SJCRH30 (cell line): ENCODE measurements at places on chromosomes 11 and 22. TPM values are rescaled to one million over a fixed set of nuclear protein-coding genes. Genes with fewer than 3 reads are reported as not detected.

The USP2 gene
- 2.1 and 2.4 TPM in 2 replicates for total RNA-seq

The NLRX1 gene
- total RNA-seq = 0.24 and 0.25 TPM in 2 replicates

The SCN2B gene
- not detected in 2 replicates for total RNA-seq

The BRSK2 gene
- total RNA-seq = not detected in 2 replicates

The SMIM35 gene
- not detected in 2 replicates for total RNA-seq

The OR8G1 gene
- total RNA-seq = not detected in 2 replicates

The CCDC87 gene
- total RNA-seq = 0.23 and 0.43 TPM in 2 replicates

The FERMT3 gene
- 4.9 and 8.6 TPM in 2 replicates for total RNA-seq

The FXYD2 gene
- total RNA-seq = 0.14 and 0.15 TPM in 2 replicates

The C11orf91 gene
- 0.15 TPM in 1 of 2 replicates, not detected in the other for total RNA-seq

The C11orf16 gene
- total RNA-seq = not detected in 2 replicates

DNA sequence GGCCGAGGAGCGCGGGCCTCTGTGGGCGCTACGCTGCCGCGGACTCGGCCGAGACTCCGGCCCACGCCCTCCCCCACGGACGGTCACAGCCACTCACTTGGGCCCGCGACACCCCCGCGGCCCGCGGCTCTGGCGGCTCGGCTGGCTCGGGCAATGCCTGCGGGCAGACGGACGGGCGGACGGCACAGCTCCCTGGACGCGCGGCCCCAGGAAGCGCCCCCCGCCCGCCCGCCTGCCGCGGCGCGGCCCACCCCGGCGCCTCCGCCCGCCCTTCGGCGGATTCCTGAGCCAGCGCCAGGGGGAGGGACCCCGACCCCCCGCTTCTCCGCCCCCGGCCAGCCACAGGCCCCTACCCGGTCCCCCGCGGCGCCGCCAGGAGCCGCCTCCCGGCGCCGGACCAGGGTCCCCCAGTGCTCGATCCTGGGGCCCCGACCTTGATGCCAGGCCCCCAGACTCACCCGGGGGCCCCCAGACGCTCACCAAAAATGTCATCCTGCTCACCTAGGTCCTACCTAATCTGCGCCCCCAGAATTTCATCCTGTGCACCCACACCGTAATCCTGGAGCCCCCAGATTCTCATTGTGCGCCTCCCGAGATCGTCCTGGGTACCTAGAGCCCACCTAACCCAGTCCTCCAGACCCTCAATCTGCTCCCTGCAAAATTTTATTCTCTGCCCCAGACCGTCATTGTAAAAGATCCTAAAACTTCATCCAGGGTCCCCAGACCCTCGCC lies at the start of gene EFEMP2:
TSS of gene EFEMP2 (minus strand) at position 215 of the 732 bp plus-strand sequence. CDS start 446 bp downstream, outside the sequence.
- peak; percentile 42 for DNase-seq
- peaks cover 2% of the 10 kb centered on the region for H3K36me3 ChIP-seq
- no peaks in the 10 kb centered on the region for H3K27me3 ChIP-seq
- H3K27ac ChIP-seq = peak within 1 kb of the TSS; percentile 19; the same call in 1 of the 2 replicates

GRCh38 chr11:93857413-93858120 lies 7.1 kb upstream of the VSTM5 start:
- H3K36me3 ChIP-seq = no peaks in the 10 kb centered on the region
- no peak for DNase-seq
- H3K27me3 ChIP-seq = no peaks in the 10 kb centered on the region

GRCh38 chr22:46824344-46824909 lies 62.0 kb downstream of the TBC1D22A start:
- no peaks in the 10 kb centered on the region for H3K4me1 ChIP-seq
- no peaks in the 10 kb centered on the region for H3K27me3 ChIP-seq
- DNase-seq = no peak
- no peak overlapping the region for H3K4me3 ChIP-seq

GRCh38 chr22:21790359-21790758 lies 54.8 kb upstream of the YPEL1 start:
- DNase-seq = no peak
- H3K27me3 ChIP-seq = no peaks in the 10 kb centered on the region
- H3K36me3 ChIP-seq = peaks cover 42% of the 10 kb centered on the region
- H3K27ac ChIP-seq = no peak overlapping the region

GRCh38 chr22:48574776-48575617 lies 1252.7 kb downstream of the BRD1 start:
- no peak overlapping the region for H3K4me3 ChIP-seq
- peaks cover 15% of the 10 kb centered on the region; the same call in 1 of the 2 replicates for H3K4me1 ChIP-seq
- peaks cover 21% of the 10 kb centered on the region for H3K27me3 ChIP-seq
- no peak overlapping the region for H3K27ac ChIP-seq
- no peaks in the 10 kb centered on the region for H3K36me3 ChIP-seq

DNA sequence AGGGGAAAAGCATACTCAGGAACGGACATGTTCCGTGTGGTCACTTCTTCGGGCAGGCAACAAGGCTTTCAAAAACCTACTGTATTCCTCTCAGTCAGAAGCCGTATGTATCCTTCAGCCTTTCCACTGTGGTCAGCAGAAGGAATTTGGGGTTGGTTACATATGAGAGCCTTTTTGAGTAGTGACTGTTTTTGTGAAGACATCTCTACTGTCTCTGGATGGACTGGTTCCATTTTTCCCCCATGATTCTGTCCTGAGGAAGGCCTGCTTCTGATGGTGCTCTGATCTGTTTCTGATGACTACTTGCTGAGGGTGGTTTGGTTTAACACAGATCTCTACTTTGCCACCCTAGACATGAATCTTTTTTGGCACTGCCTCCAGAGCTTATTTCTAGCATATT lies 63.7 kb upstream of the HORMAD2 start:
- H3K4me1 ChIP-seq = no peaks in the 10 kb centered on the region
- H3K27me3 ChIP-seq = no peaks in the 10 kb centered on the region
- DNase-seq = no peak
- no peak overlapping the region for H3K4me3 ChIP-seq
- H3K36me3 ChIP-seq = peaks cover 23% of the 10 kb centered on the region

DNA sequence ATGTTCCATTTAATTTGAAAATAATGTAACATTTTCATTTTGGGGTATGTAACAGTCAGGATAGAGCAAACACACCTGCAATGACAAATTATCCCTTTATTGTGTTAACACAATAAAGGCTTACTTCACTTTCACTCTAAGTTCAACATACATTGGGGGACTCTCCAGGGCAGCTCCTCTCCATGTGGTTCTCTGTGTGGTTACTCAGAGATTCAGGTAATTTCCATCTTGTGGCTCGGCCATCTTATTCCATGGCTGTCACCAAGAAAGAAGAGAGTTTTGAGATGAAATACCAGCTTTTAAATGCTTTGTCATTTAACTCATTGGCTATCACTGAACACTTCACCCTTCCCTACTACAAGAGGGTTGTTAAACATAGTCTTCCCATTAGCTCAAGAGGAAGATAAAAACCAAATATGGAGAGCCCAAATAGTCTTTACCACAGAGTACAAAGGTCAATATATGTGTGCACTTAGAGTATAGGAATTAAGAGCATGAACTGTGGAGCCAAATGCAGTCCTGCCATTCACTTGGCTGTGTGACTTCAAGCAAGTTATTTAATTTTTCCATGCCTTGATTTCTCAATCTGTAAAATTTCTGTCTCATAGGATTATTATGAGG lies 10.6 kb upstream of the TPH1 start:
- DNase-seq = no peak
- no peak overlapping the region for H3K4me3 ChIP-seq
- H3K27me3 ChIP-seq = no peaks in the 10 kb centered on the region
- no peaks in the 10 kb centered on the region for H3K36me3 ChIP-seq
- no peaks in the 10 kb centered on the region for H3K4me1 ChIP-seq

DNA sequence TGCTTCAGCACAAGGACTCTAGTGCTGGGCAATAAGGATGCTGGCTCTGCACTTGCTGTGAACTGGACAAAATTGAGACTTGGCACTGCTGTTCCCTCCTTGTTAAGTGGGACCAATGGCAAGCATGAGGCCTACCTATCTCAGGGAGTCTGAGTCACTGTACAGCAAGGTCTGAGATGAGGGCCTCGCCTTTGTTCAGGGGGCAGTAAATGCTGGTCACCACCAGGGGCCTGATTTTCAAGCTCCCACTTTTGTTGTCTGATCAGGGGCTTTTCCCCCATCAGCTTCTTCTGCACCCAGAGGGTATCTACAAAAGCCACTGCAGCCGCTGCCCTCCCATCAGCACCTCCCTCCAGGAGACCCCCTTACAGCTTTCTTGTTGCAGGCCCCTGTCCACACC lies 22.8 kb downstream of the DHCR7 start:
- H3K4me1 ChIP-seq = no peaks in the 10 kb centered on the region
- no peak overlapping the region for H3K4me3 ChIP-seq
- no peaks in the 10 kb centered on the region for H3K27me3 ChIP-seq
- H3K27ac ChIP-seq = no peak overlapping the region

- no peak overlapping the region for H3K4me3 ChIP-seq
- no peaks in the 10 kb centered on the region for H3K27me3 ChIP-seq
These were observed 23.6 kb upstream of the PAMR1 start for GRCh38 chr11:35548925-35549561.

- H3K36me3 ChIP-seq = no peaks in the 10 kb centered on the region
- no peak for DNase-seq
- no peak overlapping the region for H3K27ac ChIP-seq
- H3K4me1 ChIP-seq = no peaks in the 10 kb centered on the region
- no peak overlapping the region for H3K4me3 ChIP-seq
These were observed 305.0 kb downstream of the TBC1D22A start for GRCh38 chr22:47067321-47067890.

- no peak for DNase-seq
- H3K36me3 ChIP-seq = peaks cover 68% of the 10 kb centered on the region
- H3K27me3 ChIP-seq = no peaks in the 10 kb centered on the region
- no peaks in the 10 kb centered on the region for H3K4me1 ChIP-seq
- no peak overlapping the region for H3K27ac ChIP-seq
These were observed 100.5 kb downstream of the TTC17 start for GRCh38 chr11:43459246-43459645.

DNA sequence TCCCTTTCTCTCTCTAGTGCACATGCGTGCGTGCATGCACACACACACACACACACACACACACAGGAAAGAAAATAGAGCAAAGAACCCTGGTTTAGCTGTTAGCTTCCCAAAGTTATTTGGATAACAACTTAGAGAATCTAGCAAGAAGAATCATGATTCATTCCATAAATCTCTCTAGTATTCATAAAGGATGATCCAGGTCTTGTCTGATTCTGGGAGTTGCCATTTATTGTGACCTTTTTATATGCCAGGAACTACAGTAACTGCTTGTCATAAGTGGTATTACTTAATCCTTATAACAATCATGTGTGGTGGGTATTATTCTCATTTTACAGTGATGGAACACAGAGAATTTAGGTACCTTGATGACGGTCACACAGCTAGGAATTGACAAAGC lies 141.5 kb upstream of the MTMR2 start:
- no peak for DNase-seq
- no peak overlapping the region for H3K4me3 ChIP-seq
- 0 out of 2 replicates have a peak, but pooled peaks cover 3% of the 10 kb centered on the region for H3K4me1 ChIP-seq
- no peaks in the 10 kb centered on the region for H3K27me3 ChIP-seq

DNA sequence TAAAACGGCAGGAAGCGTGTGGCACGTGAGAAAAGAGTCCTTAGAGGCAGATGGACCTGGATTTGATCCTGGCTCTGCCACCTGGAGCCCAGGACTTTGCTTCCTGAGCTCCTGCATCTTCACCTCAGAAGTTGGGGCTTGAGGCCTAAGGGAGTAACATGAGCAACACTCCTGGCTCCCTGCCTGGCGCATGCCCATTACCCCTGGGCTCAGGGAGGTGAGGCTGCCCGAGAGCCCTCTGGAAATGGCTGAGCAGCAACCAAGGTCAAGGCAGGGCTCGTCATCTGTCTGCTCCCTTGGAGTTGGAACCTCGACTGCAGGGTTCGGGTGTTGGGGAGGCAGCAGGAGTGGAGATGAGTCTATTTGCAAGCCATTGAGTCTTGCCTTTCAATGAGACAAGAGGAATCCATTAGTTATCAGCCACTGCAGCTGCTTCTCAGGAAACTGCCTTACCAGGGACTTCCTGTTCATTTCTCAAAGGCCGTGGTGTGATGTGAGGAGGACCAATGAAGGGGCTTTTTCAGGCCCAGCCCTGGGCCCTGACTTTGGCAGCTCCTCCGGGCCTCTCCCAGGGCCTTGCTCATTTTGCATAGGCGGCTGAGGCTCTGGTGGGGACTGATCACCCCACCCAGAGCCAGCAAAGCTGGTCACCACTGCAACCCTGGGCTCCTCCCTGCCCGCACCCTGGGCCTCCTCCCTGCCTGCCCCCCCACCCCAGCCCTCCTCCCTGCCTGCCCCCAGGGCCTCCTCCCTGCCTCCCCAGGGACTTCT lies 6.4 kb downstream of the FADS2 start:
- H3K36me3 ChIP-seq = no peaks in the 10 kb centered on the region
- peak overlapping the region; percentile 48 for H3K27ac ChIP-seq
- peaks cover 10% of the 10 kb centered on the region for H3K4me1 ChIP-seq

DNA sequence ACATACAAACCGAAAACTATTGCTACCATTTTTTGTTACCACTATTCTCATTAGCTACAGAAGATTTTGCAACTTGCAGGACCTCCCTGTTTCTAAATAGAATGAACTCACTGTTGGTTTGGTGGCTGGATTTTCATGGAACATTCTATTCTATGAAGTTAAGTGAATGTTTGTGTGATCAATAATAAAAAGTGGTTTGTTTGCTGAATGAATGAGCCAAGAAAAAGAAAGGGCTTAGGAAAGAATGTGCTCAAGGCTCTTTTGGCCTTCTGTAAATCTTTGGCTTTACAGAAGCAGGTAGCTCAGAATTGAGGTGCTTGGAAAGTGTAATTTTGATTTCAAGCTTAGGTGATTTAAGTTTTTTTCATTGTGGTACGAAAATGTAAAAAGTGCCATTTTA lies 5.9 kb upstream of the SCGB1D2 start:
- no peaks in the 10 kb centered on the region for H3K27me3 ChIP-seq
- H3K4me1 ChIP-seq = no peaks in the 10 kb centered on the region
- no peak overlapping the region for H3K4me3 ChIP-seq
- DNase-seq = no peak

DNA sequence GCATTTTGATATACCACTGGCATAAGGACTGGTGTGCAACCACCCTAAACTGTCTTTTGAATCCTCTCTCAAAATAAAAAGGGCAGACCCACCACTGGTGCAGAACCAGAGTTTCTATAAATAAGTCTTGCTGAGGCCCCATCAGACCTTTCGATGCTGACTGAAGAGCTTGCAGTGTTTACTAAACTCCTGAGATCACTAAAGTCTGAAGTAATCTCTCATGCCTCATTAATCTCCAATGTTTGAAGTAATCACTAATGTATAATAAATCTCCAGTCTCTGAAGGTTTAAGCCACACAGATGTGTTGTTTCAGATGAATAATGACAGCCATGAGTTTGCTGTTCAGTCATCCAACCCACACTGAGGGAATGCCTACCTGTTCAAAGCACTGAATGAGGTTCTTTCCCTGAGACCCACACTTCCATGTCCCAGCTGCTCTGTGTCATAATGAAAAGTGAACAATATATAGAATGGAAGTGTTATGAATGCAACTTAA lies 50.6 kb upstream of the DEUP1 start:
- H3K4me1 ChIP-seq = no peaks in the 10 kb centered on the region
- no peaks in the 10 kb centered on the region for H3K36me3 ChIP-seq
- H3K4me3 ChIP-seq = no peak overlapping the region
- no peak for DNase-seq
